Hematopoietic multipotent progenitor cell treated with erythropoietin and hydrocortisone succinate and interleukin-3 and kit ligand, for 8 days (in vitro differentiated cells): ENCODE measurements at places on chromosomes 3 and 15.

DNA sequence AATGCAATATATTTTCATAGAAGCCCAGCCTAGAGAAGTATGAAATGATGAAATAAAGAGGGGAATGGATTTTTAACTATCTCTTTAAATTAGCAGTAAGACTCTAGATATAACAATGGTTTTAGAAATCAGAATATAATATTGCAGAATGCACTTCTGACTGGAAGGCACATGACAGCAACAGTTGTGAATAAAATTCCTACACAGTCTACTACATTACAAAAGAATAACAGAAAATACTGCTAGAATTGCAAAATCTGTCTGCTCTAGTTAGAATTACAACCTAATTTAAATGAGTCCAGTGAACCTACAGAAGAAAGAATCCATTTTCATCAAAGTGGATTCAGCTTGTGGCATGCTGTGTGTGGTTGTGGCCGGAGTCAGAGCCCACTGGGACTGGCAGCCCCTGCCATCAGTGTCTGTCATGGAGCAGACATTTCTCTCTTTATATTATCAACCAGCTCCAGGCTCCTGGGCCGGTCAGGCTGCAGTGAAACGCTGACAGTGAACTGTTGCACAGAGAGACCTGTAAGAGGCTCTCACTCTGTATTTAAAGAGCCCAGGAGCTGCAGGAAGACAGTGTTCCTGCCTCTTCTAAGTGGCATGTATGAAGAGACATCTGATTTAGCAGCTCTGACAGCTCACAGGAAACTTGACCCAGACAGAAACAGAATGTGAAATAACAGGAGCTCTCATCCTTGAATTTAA, 1523.8 kb upstream of the CADM2 start:
- no peak for DNase-seq

DNA sequence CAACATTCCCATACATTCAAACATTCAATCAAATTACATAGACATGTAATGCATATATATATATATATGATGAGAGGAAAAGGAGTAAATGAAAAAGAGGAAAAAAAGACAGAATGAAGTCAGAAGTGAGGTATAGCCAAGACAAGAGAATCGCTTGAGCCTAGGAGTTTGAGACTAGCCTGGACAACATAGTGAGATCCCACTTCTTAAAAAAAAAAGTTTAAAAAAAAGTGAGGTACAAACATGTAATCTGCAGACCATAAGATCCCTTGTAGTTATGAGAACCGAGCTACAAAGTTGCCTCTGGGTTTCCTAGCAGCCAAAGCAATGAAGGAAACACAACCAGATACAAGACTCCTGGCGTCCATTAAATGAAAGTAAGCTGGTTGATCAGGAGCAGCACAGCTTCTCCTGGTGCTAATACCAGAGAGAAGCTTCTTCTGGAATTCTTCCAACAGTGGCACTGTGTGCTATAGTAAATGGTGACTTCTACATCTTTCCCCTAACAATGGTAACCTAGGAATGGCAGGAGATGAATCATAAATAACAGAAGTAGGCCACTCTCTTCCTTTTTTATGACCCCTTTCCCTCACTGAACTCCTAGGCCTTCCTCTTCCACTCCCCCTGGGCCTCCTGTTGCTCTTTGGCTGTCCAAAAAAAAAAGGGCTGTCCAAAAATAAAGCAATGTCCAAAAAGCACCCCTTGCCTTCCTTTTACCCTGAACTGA, 3.5 kb downstream of the KCNMB3 start:
- no peak for DNase-seq

DNA sequence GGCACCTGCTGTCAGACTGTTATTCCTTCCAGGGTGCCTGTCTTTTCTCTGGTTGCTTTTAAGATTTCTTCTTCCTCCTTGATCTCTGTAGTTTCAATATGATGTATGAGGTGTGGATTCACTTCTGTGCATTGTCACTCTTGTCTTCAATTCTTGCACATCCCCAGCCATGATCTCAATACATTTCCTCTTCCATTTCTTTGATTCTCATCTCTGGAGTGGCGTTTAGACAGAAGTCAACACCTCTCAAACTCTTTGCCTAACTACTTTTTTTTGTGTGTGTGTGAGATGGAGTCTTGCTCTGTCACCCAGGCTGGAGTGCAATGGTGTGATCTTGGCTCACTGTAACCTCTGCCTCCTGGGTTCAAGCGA, 224.4 kb upstream of the LYSMD4 start:
- no peak for DNase-seq

- no peak for DNase-seq
These were observed 33.0 kb upstream of the ARL14 start for GRCh38 chr3:160643994-160644393.

GRCh38 chr3:9779721-9780457, 10.1 kb upstream of the CAMK1 start:
- DNase-seq: peak; percentile 50

DNA sequence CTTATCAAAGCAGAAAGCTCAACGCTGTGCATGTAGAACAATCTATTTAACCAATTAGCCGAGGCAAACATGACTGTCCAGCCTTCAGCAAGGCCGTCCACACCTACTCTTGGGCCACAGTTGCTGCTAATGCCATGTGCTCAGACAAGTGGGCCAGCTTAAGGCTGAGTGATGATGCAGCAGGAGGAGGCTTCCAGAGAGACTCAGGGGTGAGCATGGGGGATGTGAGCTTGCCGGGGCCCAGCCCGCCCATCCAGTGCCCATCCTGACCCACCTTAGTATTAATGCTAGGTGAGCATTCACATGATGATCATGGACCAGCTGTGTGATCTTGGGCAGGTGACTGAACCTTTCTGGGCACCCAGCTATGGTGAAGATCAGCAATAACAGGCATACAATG, 150.1 kb downstream of the TPRA1 start:
- no peak for DNase-seq

GRCh38 chr3:173395073-173395411, 2.5 kb upstream of the NLGN1 start:
- no peak for DNase-seq

DNA sequence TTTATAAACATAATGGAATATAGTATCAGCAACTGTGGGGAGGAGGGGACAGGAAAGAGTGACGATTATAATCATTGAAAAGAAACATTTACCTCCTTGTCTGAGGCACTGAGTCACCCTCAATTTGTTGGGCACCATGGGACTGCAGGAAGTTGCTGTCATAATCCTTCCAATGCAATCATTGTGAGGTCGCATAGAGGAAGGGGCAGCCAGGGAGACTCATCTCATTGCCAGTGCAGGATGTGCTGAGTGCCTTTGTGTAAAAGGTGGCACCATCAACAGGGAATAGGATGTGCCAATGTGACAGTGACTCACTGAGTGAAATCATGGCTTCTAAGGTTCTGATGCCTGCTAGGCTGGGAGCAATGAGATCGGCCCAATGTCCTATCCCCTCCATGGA, 300.4 kb upstream of the ADAMTS9 start:
- no peak for DNase-seq

- no peak for DNase-seq
These were observed 3.0 kb upstream of the SLC28A1 start for GRCh38 chr15:84881520-84881830.

DNA sequence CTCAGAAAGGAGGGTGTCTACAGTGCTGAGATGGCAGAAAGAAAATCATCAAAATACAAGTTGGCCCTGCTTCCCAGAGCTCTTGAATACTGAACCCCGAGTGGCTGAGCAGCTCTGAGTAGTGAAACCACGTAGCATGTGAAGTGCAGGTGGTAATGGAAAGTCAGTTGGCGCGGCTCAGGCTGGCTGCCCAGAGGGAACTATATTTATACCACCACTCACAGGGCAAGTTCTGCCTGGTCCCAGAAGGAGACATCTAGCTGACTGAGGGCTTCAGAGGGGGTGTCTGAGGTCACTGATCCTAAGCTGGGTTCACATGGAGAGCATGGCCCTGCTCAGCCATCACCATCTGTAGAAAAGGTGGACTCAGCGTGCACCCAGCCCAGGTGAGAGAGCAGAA, 129.6 kb upstream of the AGBL1 start:
- DNase-seq: no peak

- no peak for DNase-seq
These were observed 233.3 kb downstream of the THSD4 start for GRCh38 chr15:71348597-71348996.

DNA sequence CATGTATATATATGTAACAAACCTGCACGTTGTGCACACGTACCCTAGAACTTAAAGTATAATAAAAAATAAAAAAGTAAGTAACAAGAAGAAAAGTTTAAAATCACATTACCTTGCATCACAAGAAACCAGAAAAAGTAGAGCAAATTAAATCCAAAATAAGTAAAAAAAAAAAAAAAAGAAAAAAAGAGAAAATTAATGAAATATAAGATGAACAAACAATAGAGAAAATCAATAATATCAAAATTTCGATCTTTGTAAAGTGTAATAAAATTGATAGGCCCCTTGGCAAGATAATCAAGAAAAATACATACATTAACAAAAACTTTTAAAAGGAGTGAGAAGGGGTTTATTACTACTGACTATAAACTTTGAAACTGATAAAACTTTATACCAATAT, 7.4 kb upstream of the BHLHE40 start:
- DNase-seq: no peak

DNA sequence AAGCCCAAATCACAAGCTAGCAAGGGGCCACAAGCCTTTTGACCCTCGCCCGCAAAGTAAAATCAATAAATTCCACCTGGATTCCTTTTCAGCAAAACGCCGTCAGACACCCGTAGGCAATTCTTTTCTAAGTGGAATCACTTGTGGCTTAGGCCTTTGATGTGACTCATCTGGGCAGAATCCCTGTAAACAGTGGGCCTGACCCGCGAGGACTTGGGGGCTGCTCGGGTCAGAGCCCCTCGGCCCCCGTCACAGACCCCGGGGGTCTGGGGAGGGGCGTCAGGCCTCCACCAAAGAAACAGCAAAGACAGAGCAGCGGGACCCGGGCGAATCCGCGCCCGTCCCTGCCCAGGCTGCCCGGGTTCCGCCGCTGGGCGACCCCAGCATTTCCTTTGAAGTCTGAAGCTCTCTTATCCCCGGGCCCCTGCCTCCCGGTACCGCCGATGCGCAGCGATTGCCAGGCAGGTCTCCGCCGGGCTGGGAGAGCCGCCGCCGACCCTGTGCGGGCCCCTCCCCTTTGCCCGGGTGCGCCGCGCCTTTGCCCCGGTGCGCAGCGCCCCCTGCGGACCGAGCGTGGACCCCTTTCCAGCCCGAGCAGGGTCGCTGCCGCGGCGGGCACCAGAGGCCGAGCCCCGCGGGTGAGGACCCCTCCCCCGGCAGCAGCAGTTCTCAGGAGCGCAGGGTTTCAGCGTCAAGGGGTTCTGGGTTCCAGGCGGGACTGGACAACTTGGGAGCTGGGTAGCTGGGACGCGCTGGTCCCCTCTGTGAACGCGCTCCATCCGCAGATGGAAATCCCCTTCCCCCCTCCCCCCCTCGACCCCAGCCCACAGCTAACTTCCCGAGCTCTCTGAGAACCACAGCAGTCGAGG, 178.3 kb downstream of the UACA start:
- no peak for DNase-seq

DNA sequence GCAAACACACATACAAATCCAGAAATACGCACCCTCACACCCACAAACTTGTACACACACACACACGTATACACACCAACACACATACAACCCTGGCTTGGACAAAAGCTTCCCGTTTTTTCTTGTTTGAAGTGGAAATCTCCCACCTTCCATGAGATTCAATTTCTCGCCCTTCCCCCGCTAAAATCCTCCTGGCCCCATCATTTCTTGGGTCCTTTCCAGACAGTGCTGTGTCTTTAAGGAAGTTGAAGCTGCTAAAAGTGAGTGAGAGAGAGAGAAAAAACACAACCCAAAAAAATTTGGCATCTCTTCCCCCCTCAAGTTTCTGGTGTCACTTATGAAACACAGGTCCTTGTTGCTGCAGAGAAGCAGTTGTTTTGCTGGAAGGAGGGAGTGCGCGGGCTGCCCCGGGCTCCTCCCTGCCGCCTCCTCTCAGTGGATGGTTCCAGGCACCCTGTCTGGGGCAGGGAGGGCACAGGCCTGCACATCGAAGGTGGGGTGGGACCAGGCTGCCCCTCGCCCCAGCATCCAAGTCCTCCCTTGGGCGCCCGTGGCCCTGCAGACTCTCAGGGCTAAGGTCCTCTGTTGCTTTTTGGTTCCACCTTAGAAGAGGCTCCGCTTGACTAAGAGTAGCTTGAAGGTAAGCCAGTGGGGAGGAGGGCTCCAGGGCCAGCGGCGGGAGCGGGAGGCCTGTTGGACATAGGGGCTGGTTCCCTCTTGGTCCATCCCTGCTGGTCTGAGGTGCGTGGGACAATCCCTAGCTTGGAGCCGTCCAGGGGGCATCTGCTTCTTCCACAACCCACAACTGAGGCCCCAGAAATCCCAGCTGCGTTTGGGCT, at the start of gene ISLR:
Gene ISLR, plus strand, starts transcription at position 331 of the 839 bp plus-strand sequence. CDS start 1,149 bp downstream, outside the sequence.
- DNase-seq: no peak

- no peak for DNase-seq
These were observed 227.7 kb downstream of the FOXP1 start for GRCh38 chr3:71355862-71356261.

GRCh38 chr3:42692667-42693529, 7.6 kb downstream of the KLHL40 start:
- DNase-seq: no peak

GRCh38 chr3:78972617-78973301, 795.0 kb downstream of the ROBO1 start:
- no peak for DNase-seq

DNA sequence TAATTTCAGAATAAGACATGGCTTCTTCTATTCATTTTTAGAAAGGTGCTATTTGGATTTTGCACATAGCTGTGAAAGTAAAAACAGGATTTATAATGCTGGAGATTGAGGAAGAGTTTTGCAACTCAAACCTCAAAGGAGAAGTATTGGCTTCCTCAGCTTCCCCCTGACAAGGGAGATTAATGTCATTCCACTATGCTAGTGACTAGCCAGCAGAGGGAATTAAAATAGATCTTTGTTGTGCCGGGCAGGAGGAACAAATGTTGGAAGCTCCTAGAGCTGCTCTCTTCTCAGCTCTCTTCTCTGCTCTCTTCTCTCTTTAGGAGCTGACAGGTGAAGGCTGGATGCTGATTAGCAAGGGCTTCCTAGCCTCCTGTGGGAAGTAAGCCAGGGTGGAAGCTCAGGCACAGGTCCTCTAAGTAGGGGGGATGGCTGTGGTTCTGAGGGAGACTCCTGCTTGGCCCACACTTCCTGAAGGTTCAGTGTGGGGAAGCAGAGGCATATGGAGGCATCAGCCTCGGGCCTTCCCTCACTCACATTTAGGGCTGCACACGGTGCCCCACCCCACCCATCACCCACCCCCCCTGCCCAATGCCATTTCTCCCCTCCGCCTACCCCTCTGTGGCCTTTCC, 29.6 kb downstream of the CX3CR1 start:
- no peak for DNase-seq

- DNase-seq: peak; percentile 93
These were observed 12.0 kb downstream of the TMED3 start for GRCh38 chr15:79322945-79323344.

- DNase-seq: no peak
These were observed 17.9 kb upstream of the CRABP1 start for GRCh38 chr15:78322243-78322642.

- DNase-seq: no peak
These were observed 62.4 kb upstream of the ADPGK start for GRCh38 chr15:72845981-72846383.

DNA sequence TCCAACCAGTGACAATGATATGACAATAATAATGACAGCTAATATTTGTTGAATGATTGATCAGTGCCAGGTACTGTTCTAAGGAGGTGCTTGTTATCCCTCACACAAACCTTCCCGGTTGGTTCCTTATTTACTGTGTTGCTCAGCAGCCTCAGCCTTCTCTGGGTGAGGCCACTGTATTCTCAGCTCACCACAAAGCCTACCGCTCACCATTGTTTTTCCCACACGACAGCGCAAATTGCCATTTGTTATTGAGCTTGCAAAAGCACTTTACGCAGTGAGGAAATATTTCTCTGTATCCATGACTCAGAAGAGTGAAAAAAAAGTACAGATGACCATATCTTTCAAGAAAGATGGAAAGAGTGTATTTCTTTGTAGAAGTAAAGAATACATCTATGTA, 49.5 kb upstream of the PDZRN3 start:
- DNase-seq: no peak
